ENCODE measurements at places on chromosomes 2 and 18.
A peak's percentile ranks its signal among the peaks of the same experiment; 100 is the strongest.

DNA sequence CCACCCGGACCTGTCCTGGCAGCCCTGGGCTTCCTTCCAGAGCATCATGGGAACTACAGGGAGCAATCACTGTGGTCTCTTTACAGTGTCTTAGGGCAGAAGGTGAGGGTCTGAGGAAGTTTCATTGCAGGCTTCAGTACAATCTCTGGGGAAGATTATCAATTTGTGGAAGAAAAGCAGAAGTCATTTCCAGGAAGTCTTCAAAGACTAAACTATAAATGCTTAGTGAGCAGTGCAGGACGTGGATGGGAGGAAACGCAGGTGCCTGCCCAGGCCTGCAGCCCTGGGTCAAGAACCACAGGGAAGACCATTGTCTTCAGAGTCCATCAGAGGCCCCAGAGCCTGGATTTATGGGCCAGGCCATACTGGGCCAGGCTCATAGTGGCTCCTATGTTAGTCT, 54.3 kb downstream of the INO80C start:
- DNase-seq = no peak

DNA sequence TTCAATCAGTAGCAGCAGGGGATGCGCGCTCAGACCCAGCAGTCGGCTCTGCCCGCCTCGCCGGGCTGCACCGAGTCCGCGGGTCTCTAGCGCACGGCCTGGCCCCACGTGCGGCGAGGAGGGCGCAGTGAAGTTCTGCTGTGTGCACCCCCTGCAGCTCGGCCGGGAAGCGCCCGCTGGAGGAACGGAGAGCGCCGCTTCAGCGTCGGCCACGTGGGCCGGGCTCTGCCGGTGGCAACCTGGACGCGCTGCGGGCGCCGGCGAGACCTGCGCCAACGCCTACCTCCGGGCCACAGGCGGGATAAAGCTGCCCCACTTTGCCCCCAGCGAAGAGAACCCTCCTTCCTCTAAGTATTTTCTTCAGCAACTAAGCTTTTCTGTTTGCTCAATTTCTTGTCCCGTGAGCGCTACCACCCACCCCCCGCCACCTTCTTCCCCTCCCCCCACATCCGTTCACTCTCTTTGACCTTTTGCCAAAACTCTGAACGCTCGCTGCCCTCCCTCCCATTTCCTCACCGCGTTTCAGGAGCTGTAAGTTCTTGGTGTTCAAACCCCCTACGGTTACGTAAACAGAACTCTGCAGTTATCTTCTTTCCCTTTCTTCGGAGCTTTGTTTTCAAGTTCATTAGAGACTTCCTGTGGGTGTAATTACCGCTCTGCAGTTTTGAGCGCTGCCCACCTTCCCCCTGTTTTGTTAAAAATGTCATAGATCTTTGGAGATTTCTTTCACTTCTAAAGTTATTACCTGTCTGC, 42.6 kb upstream of the EDAR start:
- DNase-seq = peak; percentile 39

DNA sequence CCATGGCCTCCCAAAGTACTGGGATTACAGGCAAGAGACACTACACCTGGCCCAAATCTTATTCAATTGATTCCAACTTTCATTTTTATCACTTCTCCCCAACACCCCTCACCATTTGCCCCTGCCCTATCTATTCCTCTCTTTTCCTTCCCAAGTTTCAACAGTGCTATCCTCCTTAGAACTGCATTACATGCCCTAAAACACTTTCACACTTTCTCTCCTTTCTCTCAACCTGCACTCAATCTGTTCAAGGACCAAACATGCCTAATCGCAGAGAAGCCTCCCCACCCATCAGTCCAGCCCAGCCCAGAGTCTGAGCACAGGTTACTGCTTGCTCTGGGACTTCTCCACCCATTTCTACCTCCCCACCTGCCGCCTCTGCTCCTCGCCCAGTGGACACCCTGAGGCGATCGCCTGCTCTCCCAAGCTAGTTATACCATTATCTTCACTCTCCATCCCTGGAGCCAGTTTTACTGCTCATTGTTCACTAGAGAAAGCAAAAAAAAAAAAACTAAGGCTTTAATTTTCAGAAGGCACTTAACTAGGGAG, 23.7 kb upstream of the DSG1 start:
- no peak for DNase-seq

GRCh38 chr2:170271340-170271739, 93.4 kb downstream of the MYO3B start:
- DNase-seq = peak; percentile 51

- DNase-seq = no peak
Measured at GRCh38 chr2:168686452-168687191, 115.8 kb upstream of the NOSTRIN start.

DNA sequence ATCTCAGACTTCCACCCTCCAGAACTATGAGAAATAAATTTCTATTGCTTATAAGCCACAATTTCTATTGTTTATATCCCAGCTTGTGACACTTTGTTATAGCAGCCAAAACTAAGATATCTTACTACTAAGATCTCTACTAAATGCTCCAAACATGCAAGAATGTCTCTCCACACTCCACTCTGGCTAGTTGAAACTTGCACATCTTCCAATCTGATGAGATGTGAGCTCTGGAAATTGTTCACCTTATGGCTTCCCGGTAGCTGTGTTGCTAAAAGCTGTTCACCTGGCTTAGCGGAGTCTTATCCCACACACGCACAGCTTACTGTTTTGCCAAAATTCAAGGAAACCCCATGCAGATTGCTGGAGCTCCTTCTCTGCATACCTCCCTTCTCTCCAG, 43.9 kb downstream of the PKDCC start:
- no peak for DNase-seq

GRCh38 chr2:106098081-106098480, 96.0 kb downstream of the UXS1 start:
- DNase-seq = no peak
